ENCODE measurements at places on chromosomes 1 and 21. TPM values are rescaled to one million over a fixed set of nuclear protein-coding genes. Genes with fewer than 3 reads are reported as not detected.
A peak's percentile ranks its signal among the peaks of the same experiment; 100 is the strongest.

DNA sequence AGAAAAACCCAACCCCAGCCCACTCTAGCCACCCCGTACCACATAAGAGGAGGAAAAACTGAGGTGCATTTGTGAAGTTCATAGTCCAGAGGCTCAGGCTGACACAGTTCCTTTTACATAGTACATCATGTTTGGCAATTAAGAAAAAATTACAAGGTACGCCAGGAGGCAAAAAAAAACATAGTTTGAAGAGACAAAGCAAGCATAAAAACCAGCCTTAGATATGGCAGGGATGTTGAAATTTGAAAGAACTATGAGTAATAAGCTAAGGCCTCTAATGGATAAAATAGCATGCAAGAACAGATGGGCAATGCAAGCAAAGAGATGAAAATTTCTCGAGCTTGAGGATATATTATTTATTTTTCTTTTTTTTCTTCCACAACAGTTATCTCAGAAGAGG lies 31.9 kb downstream of the MIXL1 start:
- DNase-seq, result peak; percentile 23

GRCh38 chr1:94611681-94612475 lies 70.3 kb upstream of the F3 start:
- DNase-seq, result no peak

DNA sequence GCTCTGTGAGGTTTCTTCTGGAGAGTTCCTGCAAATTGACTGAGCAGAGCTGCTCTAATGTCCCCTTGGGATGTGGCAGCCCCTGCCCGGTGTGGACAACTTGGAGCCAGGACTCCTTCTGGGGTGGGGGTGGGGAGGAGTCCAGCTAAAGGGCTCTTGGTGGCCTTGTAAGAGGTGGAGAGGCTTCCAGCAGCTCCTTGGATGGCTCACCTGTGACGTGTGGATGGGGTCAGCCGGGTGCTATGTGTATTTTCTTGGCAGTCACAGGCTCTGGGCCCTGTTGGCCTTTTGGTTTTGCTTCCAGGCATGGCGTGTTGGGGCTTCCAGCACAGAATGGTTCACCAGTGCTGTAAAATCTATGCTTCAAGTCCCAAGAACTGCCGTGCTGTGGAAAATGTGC lies 38.2 kb downstream of the TRAPPC10 start:
- no peak for DNase-seq

GRCh38 chr1:59368008-59368670 lies 71.2 kb downstream of the FGGY start:
- no peak for DNase-seq

GRCh38 chr1:220487297-220487820 lies 40.6 kb upstream of the MARK1 start:
- DNase-seq, result peak; percentile 20

- no peak for DNase-seq
These were observed 3.1 kb downstream of the MIXL1 start for GRCh38 chr1:226226601-226227000.

DNA sequence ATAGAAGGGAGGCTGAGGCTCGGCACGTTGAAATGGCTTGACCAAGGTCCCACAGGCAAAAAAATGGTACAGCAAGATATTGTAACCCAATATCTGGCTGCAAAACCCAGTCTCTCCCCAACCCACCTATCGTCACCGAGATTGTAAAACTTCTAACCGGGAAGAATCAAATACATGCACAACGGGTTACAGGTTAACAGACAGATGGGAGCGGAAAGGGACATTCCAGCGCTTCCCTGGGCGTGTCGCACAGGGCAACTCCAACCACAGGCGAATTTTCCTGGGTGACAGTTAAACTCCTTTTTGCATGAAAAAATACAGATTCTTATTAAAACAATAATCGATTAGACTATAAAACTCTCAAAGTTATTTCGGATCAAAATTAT lies 31.8 kb upstream of the JUN start:
- DNase-seq, result no peak

- DNase-seq, result no peak
These were observed 3.8 kb downstream of the GJB3 start for GRCh38 chr1:34784751-34785221.

DNA sequence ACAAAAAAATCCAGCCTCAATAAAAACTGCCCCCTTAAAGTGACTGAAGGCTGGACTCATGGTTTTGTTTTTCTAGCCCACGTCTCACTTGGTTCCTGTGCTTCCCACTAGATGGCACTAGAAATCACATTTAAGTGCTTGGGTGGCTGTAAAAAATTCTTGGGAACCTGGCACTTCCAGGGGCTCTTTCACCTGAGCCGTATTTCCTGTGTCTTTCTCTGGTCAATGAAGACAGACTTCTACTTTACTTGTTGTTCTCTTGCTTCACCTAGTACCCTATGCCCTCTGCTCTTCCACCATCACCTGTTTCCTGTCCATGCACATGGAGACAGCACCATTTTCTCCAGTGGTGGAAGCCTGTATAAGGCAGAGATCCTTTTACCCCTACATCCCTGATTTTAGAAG lies 20.0 kb downstream of the METTL13 start:
- peak; percentile 51 for DNase-seq

GRCh38 chr1:162906485-162906884 lies 45.5 kb upstream of the CCDC190 start:
- no peak for DNase-seq

DNA sequence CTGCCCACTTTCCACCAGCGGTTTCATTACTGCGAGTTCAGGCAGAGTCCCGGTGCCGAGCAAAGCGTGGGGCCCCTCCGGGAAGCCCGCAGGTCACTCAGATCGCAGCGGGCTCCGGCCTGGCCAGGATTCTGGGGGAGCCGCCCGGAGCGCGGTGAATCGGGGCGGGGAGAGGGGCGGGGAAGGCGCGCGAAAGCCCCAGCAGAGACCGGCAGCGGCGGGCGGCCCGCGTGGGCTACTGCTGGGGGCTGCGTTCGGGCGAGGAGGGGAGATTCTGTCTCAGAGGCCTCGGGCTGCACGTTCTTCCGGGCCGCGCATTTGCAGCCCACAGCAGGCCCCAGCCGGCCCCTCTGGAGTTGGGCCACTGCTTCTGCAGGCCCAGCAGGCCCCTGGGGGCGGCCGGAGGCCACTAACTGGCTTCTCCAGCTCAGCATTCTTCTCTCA lies 64.7 kb downstream of the SCCPDH start:
- no peak for DNase-seq

GRCh38 chr1:157487504-157487903 lies 64.8 kb downstream of the FCRL5 start:
- DNase-seq, result no peak

DNA sequence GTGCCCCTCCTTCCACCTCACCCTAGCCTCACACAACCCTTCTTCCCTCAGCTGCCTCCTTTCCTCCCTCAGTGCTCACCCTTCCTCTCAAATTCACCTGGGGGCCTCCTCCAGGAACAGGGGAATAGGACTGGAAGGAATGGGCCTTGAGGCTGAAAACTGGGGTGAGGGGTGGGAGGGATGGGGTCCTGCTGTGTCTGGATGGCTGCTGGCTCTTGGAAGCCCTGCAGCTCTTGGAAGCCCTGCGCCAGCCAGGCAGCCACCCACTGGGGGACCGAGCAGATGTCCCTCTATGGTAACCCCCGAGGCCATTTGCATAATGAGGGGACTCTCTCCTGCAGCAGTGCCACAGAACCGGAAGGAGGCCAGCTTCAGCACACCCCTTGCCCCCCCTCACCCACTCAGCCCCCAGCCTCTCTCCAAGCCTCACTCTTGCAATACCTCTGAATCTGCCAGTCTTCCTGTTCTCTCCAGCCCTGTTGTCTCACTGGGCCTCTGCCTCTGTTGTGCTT lies 85.2 kb downstream of the KIRREL1 start:
- no peak for DNase-seq

DNA sequence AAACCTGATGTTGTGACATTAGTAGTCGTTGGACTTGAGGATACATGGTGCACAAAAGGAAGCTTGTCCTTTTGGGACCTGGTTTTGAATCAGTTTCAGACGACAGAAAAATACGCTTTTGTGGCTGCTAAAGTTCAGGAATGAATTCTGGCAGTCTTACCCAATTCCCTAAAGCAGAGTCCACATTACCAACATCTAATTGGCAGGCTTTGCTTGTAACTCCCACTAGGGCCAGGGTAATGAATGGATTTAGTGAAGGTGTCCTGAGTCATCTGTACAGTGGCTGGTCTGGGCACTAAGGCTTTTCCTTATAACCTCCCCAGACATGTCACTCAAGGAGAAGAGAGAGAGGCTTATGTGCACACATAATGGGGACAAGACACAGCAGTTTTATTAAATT lies 66.2 kb upstream of the RNPC3 start:
- DNase-seq, result no peak

DNA sequence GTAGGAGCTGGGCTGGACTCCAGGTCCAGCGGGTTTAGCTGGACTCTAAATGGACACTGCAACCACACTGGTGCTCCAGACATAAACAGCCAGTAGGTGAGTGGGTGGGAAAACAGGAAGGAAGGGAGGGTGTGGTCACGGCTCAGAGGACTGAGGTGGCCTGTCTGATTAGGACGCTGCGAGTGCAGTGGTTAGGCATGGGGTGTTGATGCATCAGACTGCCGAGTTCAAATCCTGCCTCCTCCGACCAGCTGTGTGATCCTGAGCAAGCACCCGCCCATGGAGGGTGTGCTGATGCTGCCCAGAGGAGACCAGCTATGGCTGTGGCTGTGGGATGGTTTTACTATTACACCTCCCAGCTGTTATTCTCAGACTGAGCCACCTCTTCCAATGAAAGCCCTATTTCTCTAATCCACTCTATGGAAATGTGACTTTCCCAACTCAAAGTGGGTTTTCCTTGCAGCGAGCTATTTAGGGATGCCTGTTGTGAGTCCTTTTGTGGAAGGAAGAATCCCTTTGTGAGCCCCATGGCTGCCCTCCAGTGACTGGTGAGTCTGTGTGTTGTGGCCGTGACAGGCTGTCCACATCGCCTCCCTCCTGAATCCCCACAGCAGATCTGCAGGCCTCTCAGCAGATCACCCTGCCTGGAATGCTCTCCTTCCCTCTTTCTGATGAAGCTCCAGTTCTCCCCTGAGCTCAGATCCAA lies 56.6 kb upstream of the EDN2 start:
- DNase-seq, result peak; percentile 52

- peak; percentile 56 for DNase-seq
These were observed 19.5 kb downstream of the MAP7D1 start for GRCh38 chr1:36175137-36176095.

DNA sequence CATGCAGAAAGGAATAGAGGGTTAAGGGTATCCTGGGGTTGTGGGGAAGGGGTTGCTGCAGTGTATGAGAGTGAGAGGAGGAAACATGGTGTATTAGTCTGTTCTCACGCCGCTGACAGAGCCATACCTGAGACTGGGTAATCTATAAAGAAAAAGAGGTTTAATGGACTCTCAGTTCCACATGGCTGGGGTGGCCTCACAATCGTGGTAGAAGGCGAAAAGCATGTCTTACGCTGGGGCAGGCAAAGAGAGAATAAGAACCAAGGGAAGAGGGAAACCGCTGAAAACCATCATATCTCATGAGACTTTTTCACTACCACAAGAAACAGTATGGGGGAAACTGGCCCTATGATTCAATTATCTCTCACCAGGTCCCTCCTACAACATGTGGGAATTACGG lies 17.7 kb downstream of the OSBPL9 start:
- DNase-seq, result no peak

GRCh38 chr1:160978510-160978927 lies 23.9 kb upstream of the ITLN2 start:
- DNase-seq, result no peak

The CYYR1 gene
- not detected for polyA plus RNA-seq

The ZNF362 gene
- 12.9 TPM for polyA plus RNA-seq

The EPHX1 gene
- 33.8 TPM for polyA plus RNA-seq

The TSACC gene
- 0.75 TPM for polyA plus RNA-seq

The RSBN1 gene
- 4.6 TPM for polyA plus RNA-seq

The TRIM58 gene
- 0.79 TPM for polyA plus RNA-seq

The SLC9C2 gene
- polyA plus RNA-seq, result not detected

The SUSD4 gene
- polyA plus RNA-seq, result 1.8 TPM

Data from IMR-90 (cell line).